ENCODE measurements at places on chromosomes 7 and 10. TPM values are rescaled to one million over a fixed set of nuclear protein-coding genes. Genes with fewer than 3 reads are reported as not detected.

The FBH1 gene
- 71.6 TPM for total RNA-seq

The EEF1AKMT2 gene
- 33.2 TPM for total RNA-seq

The CEP55 gene
- total RNA-seq, result 76.4 TPM

The UTF1 gene
- 1.9 TPM for total RNA-seq

The SUV39H2 gene
- total RNA-seq, result 33.4 TPM

The CLRN3 gene
- total RNA-seq, result not detected

The ZNF853 gene
- 14.2 TPM for total RNA-seq

The CYP3A4 gene
- total RNA-seq, result not detected

The SYT15 gene
- total RNA-seq, result 1.8 TPM

The NXPH1 gene
- not detected for total RNA-seq

The ZNF488 gene
- total RNA-seq, result 2.5 TPM

The COBL gene
- 26.3 TPM for total RNA-seq

The NUPR2 gene
- total RNA-seq, result not detected

The GDF2 gene
- total RNA-seq, result not detected

The SEMA3A gene
- 37.9 TPM for total RNA-seq

The CYP3A7 gene
- total RNA-seq, result not detected

The PIP gene
- not detected for total RNA-seq

The PNLIPRP3 gene
- total RNA-seq, result not detected

The INHBA gene
- not detected for total RNA-seq

The SUN3 gene
- total RNA-seq, result not detected

The ANKRD30A gene
- total RNA-seq, result not detected

The PDGFA gene
- total RNA-seq, result 24.1 TPM

The SUGCT gene
- 4.9 TPM for total RNA-seq

The MYL7 gene
- total RNA-seq, result 115 TPM

Measured in endodermal cell (in vitro differentiated cells).